T-helper 1 cell treated with Interleukin-12 subunit alpha and Interleukin-12 subunit beta and Interleukin-4 antibody, amounts not matched to agents 30 ng/mL and 1 ng/mL, for 36 hours (primary cell): ENCODE measurements at places on chromosomes 11 and 22. TPM values are rescaled to one million over a fixed set of nuclear protein-coding genes. Genes with fewer than 3 reads are reported as not detected.

TRIM48 gene
- total RNA-seq = not detected in 2 replicates

GGT1 gene
- total RNA-seq = 151 and 164 TPM in 2 replicates

UBQLNL gene
- 0.12 and 0.34 TPM in 2 replicates for total RNA-seq

SYT8 gene
- not detected in 2 replicates for total RNA-seq

PHLDA2 gene
- total RNA-seq = 6.1 and 6.2 TPM in 2 replicates

MS4A6E gene
- not detected in 2 replicates for total RNA-seq

SNX19 gene
- total RNA-seq = 58.0 TPM in 2 replicates
